Pulmonary artery endothelial cell (primary cell): ENCODE measurements at places on chromosomes 16 and 17. TPM values are rescaled to one million over a fixed set of nuclear protein-coding genes. Genes with fewer than 3 reads are reported as not detected.

CACNG3 gene
- not detected in 2 replicates for total RNA-seq

PIPOX gene
- total RNA-seq: 0.92 and 2.0 TPM in 2 replicates

EDC4 gene
- 73.7 and 85.2 TPM in 2 replicates for total RNA-seq

DNA sequence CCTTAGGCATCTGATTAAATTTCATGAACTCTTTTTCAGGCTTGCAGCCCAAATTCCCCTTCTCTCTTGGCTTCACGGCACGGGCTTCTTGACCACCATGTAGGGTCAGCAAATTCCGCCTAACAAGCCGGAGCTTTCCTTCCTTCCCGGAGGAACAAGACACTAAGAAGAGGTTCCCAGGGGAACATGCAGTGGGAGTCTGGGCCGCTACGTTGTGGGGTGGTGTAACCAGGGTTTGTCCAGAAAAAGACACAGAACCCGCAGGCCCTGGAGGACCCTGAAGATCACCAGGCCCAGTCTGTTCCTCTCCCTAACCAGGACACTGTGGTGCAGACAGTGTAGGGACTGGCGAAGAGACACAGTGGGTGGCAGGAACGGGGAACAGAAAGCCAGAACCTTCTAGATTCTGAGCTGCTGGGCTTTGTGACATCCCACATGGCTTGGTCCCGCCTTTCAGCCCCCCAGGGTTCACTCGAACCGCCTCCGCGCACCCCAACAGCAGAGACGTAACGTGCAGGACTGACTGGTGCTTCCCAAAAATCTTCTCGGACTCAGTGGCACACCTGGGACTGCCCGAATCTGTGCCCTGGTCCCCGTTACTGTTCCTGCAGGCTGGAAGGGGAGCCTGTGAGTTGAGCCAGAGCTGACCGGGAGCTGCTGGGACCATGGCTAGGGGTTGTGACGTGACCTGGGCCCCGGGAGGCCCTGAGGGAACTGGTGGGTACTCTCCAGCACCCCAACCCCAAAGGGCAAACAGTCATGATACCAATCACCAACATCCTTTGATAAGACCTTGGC lies 55.2 kb downstream of the TBC1D16 start:
- no peak for DNase-seq

DNA sequence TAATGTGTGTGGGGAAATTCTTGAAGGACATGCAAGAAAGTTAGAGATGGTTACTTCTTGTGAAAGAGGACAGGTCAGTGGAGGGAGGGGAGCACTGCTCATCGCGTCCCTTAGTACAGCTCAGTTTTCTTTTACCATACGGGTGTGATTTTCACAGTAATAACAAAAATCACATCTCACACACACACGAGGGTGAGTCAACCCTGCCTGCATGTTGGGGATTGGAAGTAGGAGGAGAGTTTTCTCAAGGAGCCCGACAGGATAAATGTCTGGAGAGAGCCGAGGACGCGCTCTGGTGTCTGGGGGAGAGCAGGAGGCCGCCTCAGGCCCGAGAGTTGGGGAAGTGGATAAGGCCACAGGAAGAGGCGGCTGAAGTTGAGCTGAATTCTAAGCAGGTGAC lies 16.4 kb downstream of the PLCD3 start:
- DNase-seq: no peak
